Erythroblast (primary cell): ENCODE measurements at places on chromosomes 2 and 18.

- DNase-seq: no peak
Measured at GRCh38 chr2:78281164-78281563, 744.3 kb upstream of the REG3G start.

- DNase-seq: no peak
Measured at GRCh38 chr18:64807560-64807959, 658.7 kb upstream of the LINC00305 start.

GRCh38 chr18:36776650-36777049, 52.2 kb downstream of the TPGS2 start:
- no peak for DNase-seq

GRCh38 chr18:80246445-80247392, 595 bp downstream of the PARD6G start:
- peak; percentile 29 for DNase-seq

GRCh38 chr2:219126555-219126954, 34.1 kb downstream of the NHEJ1 start:
- DNase-seq: no peak

- no peak for DNase-seq
Measured at GRCh38 chr2:157160111-157160510, 97.4 kb upstream of the GALNT5 start.

GRCh38 chr2:47867205-47867604, 39.1 kb downstream of the FBXO11 start:
- peak; percentile 55 for DNase-seq

DNA sequence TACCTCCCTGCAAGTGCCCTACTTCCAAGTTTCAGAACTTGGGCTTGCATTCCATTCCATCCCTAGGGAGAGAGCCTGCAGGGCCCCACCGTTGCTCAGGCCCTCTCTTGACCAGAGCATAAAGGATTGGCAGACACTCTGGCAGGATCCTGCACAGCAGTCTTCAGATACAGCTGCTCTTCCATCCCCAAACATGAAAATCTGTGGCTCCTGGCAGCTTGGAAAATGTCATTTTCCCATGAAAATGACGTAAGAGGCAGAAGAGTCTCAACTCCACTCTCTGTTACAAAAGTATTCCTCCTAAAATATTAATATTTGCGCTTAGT, 162.6 kb downstream of the GFPT1 start:
- DNase-seq: no peak

GRCh38 chr18:76730901-76731300, 91.5 kb upstream of the ZNF236 start:
- DNase-seq: no peak

- DNase-seq: no peak
Measured at GRCh38 chr2:106664669-106665068, 177.5 kb downstream of the CD8B2 start.

- DNase-seq: peak; percentile 37
Measured at GRCh38 chr2:191845248-191845715, 1.6 kb downstream of the CAVIN2 start.

DNA sequence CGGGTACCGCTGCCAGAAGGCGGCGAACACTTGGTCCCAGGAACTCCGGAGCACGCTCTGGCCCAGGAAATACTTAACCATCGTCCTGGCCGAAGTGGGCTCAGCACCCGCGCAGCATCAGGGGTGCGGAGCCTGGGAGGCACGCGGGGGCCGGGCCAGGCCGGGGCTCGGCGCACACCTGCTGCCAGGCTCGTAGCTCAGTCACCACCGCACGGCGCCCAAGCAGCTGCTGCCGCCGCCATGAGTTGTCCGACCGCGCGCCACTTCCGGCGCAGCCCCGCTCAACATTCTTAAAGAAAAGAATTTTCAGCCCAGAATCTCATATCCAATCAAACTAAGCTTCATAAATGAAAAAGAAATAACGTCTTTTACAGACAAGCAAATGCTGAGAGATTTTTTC, 34.0 kb downstream of the MDH1 start:
- DNase-seq: no peak

DNA sequence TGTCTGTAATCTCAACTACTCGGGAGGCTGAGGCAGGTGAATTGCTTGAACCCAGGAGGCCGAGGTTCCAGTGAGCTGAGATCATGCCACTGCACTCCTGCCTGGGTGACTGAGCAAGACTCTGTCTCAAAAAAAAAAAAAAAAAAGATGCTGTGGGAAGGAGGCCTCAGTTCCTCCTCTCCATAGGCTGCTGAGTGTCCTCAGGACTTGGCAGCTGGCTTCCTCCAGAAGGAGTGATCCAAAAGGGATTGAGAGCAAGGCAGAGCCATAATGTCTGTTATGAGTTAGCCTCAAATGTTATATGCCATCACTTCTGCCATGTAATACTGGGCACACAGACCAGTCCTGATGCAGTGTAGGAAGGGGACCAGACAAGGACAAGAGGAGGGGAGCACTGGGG, 6.6 kb upstream of the NPC1 start:
- DNase-seq: no peak

DNA sequence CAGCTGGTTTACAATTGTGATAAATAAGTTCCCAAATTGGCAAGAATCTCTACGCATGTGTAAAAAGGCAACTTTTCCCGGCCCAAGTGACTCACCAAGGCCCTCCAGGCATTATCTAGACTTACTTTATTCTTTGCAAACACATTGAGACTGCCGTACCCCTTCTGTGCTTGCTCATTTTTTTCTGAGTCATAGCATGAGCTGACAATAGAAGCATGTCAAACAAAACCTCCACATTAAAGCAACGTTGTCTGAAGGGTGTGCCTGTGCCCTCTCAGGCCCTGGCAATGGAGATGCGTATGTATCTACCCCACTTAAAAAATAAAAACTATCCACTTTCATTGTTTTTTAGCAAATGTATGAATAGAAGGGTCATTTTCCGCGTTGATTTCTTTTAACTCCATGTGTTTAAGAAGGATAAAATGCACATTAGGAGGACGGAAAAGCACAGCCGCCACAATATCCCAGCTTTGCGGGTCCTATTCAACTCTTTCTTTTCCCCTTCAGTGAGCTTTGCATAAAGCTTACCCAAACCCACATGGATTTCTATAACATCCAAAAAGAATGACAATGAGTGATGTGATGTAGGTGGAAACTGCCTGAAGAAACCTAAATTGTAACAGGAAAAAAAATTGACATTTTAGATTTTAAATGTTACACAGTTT, 298.2 kb downstream of the CDCA7 start:
- no peak for DNase-seq

DNA sequence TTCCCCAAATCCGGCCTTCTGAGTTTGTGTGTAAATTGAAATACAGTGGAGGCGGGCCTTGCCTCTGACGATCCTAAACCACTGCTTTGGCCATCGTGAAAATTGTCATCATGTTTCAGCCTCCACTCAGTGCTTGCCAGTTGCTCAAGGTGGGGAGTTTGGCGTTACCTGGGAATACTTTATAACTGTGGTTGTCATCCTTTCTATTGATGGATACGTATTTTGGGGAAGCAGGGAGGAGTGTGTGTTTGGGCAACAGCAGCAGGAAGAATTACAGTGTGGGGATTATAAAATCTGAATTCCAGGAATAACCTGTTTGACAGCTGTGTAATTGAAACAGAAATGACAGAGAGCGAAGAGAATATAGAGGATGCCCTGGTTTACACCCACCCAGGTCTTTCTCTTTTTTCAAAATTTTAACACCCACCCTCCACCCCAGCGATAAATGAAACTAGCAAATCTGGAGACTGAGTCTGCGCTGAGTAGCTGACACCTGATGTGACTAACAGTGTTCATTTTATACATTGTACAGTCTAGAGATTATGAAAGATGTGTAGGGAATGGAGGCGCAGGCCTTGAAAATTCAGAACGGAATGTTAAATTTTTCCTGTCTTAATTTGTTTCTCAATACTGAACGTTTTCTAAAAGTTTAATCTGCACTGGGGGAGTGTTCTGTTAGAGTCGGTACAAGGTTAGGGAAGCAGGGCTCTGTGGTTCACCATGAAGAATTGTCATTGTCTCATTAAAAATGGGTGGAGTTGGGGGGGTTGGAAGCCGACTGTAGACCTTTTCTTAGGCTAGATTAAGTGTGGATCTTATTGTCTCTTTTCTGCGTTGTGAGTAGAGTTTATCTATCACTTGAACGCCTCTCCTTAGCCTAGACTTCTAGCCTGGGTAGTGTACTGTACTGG, 1.6 kb downstream of the MAP4K4 start:
- peak; percentile 62 for DNase-seq

DNA sequence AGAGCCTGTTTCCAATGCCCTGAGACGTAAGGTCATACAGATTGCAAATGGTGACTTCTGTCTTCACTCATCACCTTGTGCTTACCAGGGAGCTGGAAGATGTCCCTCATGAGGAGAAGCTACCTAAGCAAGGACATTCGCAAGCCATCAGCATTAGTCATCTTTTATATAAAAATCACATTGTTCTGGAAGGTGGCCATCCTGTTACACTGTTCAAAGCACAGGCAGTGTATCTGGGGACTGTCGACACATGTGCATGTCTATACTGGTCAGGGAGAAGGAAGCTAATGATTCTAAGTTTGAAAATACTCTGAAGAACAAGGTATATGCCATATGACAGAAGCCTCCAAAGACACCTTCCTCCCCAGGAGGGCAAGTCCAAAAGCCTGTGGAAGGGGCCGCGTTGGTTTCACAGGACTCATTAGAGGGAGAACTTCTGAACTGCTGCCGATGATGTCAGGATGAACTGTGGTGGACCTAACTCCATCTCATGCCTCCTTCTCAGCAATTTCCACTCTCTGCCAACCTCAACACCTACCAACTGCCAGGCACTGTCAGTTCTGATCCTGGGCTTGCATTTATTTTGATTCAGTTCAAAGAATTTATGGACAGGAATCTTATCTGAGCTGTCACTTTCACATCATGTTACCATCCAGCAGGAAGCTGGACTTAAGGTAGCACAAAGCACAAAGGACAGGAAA, 39.4 kb downstream of the DNER start:
- DNase-seq: no peak

DNA sequence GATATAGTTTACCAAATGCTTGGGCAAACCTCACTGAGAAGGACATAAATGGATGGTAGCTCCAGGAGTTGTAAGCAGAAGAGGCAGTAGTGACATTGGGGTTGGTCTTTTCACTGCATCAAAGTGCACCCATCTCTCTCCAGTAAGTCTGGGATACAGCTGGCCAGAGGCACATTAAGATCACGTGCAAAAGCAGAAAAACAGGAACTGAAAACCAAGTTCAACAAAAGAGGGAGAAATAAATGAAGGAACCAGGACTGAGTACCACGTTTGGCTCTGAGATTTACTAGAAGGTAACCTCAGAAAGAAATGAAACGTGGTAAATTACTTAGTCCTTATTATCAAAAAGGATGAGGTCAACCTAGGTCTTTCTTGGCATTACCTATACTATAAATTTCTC, 259.2 kb downstream of the OSR1 start:
- DNase-seq: no peak

DNA sequence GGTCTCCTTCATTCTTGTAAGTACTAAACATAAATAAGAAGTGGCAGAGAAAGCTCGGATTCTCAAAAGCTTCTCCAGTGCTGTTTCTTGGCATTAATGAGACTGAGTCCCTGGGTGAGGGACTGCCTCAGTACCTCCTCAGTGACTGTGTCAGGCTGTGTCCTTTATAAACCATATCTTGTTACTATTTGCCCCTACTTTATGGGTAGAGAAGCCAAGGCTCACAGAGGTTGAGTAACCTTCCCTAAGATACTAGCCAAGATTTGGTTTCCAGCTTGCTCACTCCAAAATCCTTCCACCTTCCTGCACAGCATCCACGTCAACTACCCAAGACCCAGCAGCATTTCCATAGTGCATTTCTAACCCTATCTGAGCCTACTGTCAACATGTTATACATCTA, 55.6 kb downstream of the THUMPD2 start:
- DNase-seq: no peak

DNA sequence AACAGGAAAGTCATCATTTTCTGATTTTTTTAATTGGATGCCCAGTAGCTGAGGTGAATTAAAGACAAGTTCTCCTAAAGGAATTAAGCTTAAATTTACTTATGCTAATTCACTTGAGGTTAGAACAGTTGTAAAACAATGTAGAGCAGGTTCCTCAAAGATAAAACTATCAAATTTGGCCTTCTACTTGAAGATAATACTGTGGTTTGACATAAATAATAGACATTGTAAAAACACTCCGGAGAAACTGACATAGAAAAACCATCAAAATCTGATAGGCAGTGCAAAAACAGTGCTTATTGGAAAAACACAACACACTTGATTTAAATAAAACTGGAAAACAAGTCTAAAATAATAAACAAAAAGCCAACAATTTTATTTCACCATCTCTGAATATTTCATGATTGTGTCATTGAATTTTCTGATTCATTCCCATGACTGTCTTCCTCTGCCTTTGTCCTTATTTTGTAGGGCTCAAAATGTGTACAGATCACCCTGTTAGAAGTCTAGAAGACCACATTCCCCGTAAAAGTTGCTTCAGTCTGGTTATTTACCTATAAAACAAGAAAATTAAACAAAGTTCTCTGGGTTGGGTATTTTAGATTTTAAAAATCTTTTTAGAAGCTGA, 28.3 kb upstream of the SLC40A1 start:
- DNase-seq: peak; percentile 16

DNA sequence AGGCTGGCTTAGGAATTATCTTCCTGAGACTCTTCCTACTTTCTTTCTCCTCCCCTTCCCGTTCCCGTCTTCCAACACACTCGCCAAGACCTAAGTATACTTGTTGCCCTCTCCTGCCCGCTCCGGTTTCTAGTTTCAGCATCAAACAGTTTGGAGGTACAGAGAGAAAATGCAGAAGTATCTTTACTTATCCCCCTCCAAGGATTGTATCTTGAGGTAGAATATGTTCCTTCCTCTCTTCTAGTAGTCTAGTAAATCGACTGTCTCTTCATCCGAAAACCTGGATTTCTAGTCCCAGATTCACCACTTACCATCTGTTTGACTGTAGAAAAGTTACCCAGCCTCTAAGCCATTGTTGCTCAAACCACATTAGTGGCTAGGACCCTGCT, 755 bp downstream of the EIF4E2 start:
- DNase-seq: peak; percentile 31

- DNase-seq: no peak
Measured at GRCh38 chr2:220959391-220959802, 612.7 kb downstream of the EPHA4 start.

DNA sequence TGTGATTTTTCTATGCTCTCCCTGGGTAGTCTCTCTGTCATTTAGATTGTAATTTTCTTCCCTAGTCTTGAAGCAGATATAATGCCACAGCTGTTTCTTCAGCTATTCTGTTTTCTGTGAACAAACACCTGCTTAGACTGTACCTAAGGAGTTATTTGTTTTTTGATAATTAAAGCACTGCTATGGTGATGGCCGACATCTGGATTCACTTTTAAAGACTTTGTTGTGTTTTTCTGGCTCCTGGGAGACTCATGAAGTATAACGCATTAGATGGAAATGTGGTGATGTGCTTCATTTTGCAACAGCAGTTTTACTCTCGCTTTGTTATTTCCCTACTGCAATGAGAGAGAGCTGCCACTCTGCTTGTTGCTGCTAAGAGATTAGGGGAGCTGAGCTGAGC, 15.7 kb upstream of the C2orf69 start:
- DNase-seq: no peak

- no peak for DNase-seq
Measured at GRCh38 chr2:111091811-111092211, 28.9 kb upstream of the BCL2L11 start.

GRCh38 chr2:211609127-211609526, 929.5 kb downstream of the ERBB4 start:
- no peak for DNase-seq
